Activated CD4-positive, alpha-beta T cell treated with anti-CD3 and anti-CD28 coated beads, Interleukin-2, Interleukin-4, amounts not matched to agents 100 ng/mL and 50 ng/mL, durations not matched to agents 16 hours and 8 hours (primary cell): ENCODE measurements at places on chromosomes 7 and 10.

DNA sequence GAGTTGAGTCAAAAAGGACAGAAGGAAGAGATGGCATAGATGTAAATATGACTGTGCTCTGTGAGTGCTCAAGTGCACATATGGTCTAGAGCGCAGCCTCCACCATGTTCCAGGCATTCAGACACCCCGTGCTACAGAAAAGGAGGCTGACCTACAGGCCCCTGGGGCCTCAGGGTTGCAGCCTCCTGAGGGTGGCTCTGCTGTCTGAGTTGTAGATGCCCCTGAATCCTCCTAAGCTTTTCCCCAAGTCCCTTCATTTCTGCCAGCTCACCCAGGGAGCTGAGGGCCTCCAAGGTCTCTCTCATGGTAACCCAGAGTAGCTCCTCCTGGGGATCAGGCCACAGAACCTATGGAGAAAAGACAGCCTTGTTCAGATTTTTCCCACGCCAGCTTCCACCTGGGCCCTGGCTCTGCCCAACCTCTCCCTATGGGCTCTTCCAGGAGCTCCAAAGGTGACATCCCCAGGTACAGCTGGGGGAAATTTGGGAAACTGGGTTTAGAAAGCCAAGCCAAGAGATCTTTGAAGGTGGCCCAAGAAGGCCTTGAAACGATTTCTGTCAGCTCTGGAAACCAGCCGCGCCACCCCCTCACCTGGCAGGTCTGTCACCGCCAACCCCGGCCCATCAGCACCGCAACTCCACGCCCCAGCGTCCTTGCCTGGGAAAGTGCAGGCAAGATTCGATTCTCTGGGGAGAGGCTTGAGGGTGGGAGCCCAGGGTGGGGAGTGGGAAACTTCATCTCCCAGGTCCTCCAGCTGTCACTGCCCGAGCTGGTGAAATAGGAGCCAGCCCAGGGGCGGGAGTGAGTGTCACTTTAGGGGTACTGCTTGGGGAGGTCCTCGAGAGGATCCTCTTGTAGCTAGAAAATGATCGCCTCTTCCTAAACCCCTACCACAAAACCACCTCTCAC is 2.4 kb downstream of the ZNF467 start:
- DNase-seq: no peak

GRCh38 chr7:101804088-101804963 is 13.1 kb upstream of the CUX1 start:
- DNase-seq: no peak

DNA sequence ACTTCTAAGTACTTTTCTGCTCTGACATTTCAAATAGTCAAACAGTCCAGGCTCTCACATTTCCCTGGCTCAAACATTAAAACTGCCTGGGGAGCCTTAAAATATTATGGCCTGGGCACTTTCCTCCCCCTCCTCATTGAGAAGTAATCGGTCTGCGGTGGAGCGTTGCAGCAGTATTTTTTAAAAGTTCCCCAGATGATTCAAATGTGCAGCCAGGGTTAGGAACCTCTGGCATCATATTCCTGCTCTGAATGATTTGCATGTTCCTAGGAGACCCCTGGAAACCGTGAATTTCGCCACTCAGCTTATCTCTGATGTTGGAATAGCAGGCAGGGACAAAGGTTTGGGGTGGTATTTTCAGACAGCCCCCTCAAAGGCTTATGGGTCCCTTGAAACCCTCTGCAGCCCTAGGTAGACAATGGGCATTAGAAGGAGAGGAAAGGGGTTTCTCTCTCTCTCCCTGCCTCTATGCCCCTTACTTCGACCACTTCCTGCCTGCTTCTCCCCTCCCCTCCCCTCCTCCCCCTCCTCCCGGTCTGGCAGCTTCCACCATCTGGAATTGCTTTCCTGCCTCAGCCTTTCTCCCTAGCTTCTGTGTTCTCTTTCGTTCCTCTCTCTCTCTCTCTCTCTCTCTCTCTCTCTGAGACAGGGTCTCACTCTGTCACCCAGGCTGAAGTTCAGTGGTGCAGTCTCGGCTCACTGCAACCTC is 622.2 kb downstream of the GALNT17 start:
- no peak for DNase-seq

DNA sequence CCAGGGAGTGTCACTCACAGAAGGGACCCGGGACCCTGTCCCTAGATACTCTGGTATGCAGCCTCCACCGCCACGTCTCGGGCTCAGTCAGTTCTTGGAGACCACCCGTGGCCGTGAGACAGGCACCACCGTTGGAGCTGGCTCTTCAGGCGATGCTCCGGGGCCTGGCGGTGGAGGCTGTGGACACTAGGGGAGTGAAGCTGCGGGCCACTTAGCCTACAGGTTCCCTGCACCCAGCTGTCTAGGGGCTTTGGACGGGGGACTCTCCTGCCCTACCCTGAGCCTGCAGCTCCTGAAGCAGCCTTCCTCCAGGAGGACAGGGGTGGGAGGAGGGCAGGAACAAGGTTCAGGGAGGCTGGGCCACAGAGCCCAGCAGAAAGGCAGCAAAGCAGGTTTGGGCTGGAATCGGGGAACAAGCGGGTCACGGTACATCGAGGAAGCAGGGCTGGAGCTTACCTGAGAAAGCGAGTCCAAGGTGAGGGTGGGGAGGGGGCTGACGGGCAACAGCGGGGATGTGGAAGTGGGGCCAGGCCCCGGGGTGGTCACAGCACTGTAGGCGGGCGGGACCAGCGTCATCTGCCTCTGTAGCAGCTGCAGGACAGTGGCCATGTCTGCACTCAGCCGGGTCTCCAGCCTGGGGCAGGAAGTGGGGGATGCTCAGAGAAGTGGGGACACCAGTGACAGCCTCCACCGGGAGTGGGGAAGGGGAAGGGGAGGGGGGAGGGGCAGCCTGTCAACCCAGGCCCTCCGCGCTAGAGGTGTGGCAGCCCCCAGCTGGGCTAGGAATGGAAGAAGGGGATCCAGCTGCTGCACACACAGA is 31.5 kb downstream of the KCNH2 start:
- DNase-seq: no peak

DNA sequence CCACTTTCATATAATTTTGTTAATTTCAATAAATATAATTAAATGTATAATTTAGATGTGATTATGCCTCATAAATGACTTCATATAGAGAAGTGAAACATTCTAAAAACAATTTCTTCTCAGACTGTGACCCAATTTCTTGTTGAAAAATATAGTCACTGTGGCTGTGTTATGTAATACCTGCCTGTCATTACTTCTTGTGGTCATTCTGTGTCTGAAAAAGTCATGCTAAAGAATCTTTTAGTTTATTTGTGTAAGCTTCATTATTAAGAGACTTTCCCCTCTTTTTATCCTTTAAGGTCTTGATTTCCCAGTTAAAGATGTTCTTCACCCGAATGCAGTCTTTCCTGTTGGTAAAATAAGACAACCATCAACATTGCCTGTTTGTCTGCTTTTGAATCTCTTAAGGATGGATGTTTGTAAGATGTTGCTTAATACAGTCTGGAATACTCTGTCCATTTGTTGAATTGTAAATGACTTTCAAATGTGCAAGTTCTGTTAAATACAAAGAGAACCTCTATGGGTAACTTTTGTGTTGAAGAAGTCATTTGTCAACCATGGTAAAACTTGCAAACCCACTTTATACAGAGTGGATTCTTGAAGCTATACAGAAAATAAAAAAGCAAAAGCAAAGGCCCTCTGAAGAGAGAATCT is 16.0 kb downstream of the KAT6B start:
- no peak for DNase-seq
